ENCODE measurements at places on chromosomes 12 and 14.
A peak's percentile ranks its signal among the peaks of the same experiment; 100 is the strongest.

GRCh38 chr12:69397978-69398377 is 38.4 kb downstream of the YEATS4 start:
- no peak for DNase-seq

DNA sequence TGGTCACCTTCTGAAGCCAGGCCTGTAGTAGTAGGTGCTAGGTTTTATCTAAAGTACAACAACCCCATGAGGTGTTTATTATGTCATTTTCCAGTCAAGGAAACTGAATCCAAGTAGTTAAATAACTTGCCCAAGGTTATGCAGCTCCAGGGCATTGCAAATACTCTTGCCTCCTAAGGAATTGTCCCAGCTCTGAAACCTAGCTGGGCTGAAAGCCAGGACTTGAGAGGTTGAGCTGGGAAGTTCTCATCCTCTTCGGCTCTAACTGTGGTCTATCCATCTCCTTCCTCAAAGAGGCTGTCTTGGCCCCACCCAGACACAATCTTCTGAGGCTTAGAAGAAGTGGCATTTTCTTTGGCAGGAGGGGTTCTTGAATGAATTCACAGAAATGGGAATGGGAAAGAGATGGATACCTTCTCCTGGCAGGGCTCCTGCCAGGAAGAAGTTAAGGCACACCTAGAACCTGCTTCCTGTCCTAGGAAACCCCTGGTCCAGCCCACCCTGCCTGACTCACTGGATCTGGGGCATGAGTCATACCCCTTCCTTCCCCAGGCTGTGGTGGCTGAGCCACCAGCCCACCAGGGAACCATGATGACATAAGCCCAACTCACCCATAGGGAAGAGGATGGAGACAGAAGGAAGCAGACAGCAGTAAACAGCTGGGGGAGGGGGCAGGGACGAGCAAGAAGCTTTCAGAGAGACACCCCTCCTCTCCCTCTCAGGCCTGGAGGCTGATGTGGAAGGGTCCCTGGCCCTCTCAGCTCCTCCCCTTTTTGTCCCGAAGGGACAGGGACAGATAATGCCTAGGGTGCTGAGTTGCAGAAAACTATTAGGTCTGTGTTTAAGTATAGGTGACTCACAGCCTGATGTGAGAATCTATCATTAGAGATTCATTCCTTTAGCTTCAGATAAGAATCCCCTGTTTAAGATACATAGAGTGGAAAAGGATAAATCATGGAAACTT is 2.1 kb upstream of the PLEK2 start:
- no peak for DNase-seq

DNA sequence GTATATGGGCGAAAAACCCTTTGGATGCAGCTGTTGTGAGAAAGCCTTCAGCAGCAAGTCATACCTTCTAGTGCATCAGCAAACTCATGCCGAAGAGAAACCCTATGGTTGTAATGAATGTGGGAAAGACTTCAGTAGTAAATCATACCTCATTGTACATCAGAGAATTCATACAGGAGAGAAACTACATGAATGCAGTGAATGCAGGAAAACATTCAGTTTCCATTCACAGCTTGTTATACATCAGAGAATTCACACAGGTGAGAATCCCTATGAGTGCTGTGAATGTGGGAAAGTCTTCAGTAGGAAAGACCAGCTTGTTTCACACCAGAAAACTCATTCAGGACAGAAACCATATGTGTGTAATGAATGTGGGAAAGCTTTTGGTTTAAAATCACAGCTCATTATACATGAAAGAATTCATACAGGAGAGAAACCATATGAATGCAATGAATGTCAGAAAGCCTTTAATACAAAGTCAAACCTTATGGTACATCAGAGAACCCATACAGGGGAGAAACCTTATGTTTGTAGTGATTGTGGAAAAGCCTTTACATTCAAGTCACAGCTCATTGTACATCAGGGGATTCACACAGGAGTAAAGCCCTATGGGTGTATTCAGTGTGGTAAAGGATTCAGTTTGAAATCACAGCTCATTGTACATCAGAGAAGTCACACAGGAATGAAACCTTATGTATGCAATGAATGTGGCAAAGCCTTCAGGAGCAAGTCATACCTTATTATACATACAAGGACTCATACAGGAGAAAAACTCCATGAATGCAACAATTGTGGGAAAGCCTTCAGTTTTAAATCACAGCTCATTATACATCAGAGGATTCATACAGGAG is 21.4 kb downstream of the ZNF268 start:
- DNase-seq, result no peak

GRCh38 chr12:46744283-46744682 is 81.5 kb downstream of the SLC38A4 start:
- DNase-seq, result no peak

DNA sequence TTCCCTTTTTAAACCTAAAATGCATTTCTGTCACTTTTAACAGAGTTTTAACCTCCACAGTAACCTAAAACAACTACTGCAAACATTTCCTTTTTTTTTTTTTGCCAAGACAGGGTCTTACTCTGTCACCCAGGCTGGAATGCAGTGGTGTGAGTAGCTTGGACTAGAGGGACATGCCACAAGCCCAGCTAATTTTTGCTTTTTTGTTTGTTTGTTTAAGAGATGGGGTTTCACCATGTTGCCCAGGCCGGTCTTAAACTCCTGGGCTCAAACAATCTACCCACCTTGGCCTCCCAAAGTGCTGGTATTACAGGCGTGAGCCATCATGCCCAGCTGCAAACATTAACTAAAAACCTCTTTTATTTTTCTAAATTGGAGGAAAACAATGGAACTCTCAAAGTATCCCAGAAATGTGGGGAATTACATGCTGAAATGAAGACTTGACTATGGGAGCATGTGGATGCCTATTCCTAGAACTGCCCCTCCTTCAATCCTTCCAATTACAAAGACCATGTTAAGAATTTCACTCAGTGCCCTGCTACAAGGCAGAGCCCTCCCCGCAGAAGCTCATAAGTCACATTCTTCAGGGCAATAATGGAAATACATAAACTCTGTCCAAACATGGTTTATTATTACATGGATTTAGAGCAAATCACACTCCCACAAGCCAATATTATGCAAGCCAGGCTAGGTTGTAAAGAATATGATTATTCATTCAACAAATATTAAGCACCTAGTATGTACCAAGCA is 66.9 kb downstream of the C12orf56 start:
- no peak for DNase-seq

GRCh38 chr12:125124320-125124966 is 59.2 kb downstream of the AACS start:
- no peak for DNase-seq

- no peak for DNase-seq
Measured at GRCh38 chr14:47366006-47366405, 309.4 kb downstream of the MDGA2 start.

DNA sequence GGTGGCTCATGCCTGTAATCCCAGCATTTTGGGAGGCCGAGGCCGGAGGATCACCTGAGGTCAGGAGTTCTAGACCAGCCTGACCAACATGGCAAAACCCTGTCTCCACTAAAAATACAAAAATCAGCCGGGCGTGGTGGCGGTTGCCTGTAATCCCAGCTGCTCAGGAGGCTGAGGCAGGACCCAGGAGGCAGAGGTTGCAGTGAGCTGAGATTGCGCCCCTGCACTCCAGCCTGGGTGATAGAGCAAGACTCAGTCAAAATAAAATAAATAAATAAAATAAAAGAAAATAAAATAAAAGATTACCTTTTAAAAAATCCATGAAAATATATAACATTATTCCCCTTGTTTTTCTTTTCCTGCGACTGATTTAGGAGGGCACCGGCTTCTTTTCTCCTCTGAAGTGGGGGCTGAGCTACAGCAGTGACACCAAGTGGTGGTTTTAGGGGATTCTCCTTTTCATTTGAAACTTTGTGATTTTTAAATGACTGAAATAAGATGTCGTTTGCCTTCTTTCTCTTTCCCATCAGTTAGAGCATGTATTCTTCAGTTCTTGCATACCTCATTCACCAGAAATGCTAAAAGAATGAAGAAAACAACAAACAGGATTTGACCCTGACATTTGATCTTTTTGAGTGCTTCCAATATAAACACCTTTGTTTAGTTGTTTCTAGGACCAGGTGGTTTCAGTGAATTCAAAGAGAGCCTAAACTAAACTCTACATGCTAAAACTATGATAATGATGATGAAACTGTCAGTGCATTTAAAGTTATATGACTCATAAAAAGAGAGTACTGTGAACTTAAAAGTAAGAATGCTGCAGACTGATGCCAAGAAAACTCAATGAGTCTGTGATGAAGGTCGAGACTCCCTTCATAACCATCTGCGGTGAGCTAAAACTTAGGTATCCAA is 22.6 kb upstream of the PKP2 start:
- no peak for DNase-seq

GRCh38 chr14:89312932-89313331 is 104.1 kb downstream of the FOXN3 start:
- DNase-seq, result no peak

DNA sequence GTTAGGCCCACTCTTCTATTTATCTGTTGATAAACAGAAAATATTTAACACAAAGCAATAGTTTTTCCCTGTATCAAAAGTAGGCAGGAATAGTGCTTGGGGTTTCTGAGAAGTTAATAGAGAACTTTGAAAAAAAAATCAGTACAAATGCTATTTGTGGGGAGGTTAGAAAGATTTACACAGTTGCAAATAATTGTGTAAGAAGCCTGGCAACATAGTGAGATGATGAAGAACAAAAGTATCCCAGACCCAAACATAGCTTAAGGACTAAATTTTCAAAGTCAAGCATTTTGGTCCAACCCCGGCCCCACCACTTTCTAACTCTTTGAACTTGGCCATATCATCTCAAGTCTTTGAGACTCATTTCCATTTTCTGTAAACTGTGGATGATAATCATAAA is 687.5 kb upstream of the TMEM132C start:
- DNase-seq, result no peak

- peak; percentile 44 for DNase-seq
Measured at GRCh38 chr14:92783813-92784431, 10.2 kb upstream of the GOLGA5 start.

- no peak for DNase-seq
Measured at GRCh38 chr14:36281309-36281708, 39.1 kb downstream of the MBIP start.

DNA sequence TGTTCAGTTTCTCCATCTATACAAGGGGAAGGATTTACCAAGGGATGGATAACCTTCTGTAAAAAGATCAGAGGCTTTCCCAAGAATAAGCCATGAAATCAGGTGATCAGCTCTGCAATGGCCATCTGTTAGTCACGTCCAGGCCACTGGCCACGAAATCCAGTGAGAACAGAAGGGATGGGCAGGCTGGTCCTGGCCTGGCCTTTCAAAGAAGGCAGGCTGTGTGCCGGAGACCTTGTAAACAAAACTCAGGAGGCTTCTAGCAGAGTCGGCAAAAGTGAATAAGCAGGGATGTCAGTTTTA is 68.5 kb downstream of the RNF34 start:
- DNase-seq, result no peak

- no peak for DNase-seq
Measured at GRCh38 chr12:124605883-124606774, 38.7 kb upstream of the NCOR2 start.

DNA sequence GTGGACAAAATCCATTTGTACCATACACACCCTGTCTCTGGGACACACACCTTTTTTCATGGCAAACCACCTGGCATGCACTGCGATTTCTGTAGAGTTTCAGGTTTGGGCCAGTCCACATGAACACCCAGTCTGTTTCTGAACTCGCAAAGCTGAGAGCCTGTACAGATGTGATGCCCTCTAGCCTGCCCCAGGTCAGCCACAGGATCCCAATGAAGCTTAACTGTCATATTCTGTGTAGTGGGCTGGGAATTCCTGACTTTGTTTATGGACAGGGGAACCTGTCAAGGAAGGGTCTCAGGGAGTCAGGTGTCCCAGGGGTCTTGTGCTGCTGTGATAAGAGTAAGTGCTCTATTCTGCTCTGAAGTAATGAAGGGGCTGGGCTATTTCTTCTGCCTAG is 39.8 kb downstream of the CPM start:
- DNase-seq, result no peak

DNA sequence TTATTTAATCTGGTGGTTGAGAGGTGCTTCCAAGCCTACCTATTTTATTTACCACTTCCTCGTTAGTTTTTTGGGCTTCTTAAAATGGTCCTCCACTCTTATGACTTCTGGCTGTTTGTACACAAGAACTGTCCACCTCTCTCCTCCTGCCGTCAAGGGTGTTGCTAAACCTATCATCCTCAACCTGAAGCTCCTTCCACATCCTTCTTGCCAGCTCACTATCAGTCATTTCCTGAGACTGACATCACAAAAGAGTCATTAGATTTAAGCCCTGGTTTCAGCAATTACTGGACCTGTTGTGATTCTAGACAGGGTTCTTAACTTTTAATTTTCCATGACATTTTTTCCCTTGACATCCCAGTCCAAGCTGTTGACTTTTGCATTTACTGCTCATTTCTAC is 91.9 kb downstream of the BICD1 start:
- DNase-seq, result no peak

GRCh38 chr14:55819610-55820304 is 239.8 kb downstream of the KTN1 start:
- peak; percentile 31 for DNase-seq

- DNase-seq, result no peak
Measured at GRCh38 chr14:101103321-101103901, 199.9 kb upstream of the RTL1 start.

- peak; percentile 99 for DNase-seq
Measured at GRCh38 chr12:12999959-13000615, at the start of gene HEBP1. TSS of gene HEBP1 (minus strand) at chr12:13000265. CDS start at chr12:13000114, 151 bp downstream.

DNA sequence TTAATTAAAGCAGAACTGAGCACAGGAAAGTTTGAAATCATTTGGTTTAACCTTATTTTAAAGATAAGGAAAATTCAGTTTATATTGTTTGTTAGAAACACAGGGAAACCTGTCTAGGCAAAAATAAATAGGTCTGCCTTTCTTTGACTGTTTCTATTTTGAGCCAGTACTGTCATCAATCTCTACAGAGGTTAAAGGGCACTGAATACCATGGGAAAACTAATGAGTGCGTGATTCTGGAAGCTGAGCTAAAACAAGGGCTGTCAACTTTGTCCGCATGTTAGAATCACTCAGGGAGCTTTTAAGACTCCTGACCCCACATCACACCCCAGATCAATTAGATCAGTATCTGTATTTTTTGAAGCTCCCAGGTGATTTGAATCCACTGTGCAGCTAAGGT is 38.8 kb downstream of the NOPCHAP1 start:
- no peak for DNase-seq

- no peak for DNase-seq
Measured at GRCh38 chr14:52948039-52948438, 2.8 kb downstream of the FERMT2 start.

GRCh38 chr14:23433457-23433856 is 2.0 kb downstream of the MYH7 start:
- no peak for DNase-seq

Data from GM20000 (cell line).